CD8-positive, alpha-beta memory T cell (primary cell): ENCODE measurements at places on chromosomes 7 and 10. TPM values are rescaled to one million over a fixed set of nuclear protein-coding genes. Genes with fewer than 3 reads are reported as not detected.

DNA sequence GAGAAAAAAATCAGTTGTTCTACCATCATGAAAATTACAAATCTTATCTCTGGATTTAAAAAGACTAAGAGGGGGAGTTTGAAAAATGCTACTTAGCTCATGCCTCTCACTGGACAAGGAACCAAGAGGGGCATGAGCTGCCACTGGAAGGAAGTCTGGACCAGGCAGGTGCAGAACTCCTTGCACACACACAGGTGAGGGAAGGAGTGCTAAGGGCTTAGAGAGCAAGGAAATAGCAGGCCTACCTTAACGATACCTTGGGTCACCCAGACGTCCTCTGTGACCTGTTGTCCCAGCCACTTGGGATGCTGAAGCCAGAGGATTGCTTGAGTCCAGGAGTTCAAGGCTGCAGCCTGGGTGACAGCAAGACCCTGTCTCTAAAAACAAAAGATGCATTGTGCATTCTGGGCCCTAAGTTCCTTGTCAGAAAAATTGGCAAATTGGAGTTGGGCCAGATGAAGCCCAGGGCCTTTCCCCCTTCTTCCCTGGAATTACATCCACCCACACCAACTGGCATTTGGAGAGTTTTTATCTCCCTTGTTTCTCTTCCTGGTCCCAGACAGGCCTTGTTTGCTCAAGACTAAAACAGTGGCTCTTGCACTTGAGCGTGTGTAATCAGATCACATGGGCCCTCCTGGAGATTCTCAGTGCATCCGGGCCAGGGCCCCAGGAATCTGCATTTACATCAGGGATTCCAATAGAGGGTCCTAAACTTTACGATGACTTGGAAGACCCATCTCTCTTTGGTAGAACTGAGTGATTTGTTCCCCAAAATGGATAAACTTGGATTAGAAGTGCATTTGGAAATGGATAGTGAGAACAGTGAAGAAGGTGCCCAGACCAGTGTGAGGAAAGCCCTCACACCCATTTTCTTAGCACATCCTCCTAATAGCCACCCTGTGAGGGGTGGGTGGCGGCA lies 3.0 kb downstream of the DDIT4 start:
- no peak for DNase-seq

The GPR146 gene
- total RNA-seq = 0.70 TPM

The MMP21 gene
- total RNA-seq = 0.11 TPM

DNA sequence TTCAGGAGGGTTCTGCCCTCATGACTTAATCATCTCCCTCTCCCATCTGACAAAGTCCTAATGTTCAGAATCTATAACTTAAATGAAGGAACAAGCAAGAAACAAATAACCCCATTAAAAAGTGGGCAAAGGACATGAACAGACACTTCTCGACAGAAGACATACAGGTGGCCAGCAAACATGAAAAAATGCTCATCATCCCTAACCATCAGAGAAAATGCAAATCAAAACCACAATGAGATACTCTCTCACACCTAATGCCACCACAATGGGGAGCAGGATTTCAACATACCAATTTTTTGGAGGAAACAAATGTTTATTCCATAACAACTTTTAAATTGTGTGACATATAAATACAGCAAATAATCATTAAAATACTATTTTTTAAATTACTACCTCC lies 3.0 kb upstream of the HTR7 start:
- DNase-seq = no peak

The EVX1 gene
- not detected for total RNA-seq

- DNase-seq = no peak
Measured at GRCh38 chr10:50997461-50997860, 76.8 kb upstream of the PRKG1 start.

GRCh38 chr7:44793919-44794318 lies 2.6 kb upstream of the PPIA start:
- DNase-seq = no peak

The CRPPA gene
- 1.6 TPM for total RNA-seq

DNA sequence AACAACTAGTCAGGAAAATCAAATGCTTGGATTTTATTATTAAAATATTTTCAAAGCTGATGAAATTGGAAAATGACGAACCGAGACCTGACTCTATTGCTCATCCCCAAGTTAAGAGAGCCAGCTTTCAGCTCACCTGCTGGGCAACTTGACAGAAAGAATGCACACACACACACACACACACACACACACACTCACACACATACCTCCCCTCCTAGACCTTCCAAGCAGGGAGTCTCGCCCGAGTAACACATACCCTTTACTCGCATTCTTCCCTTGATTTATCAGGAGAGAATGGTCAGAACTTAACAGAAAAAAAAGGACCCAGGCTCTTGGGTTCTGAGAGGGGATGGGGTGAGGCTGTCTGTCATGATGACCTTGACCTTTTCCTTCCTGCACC lies 19.1 kb downstream of the GPRIN2 start:
- no peak for DNase-seq
